ENCODE measurements at places on chromosomes 2 and 18.

- peak; percentile 68 for DNase-seq
Observed at GRCh38 chr2:237171396-237171795, 85.7 kb downstream of the COPS8 start.

GRCh38 chr2:119630121-119630520, 48.9 kb upstream of the TMEM177 start:
- DNase-seq, result no peak

- no peak for DNase-seq
Observed at GRCh38 chr2:187917535-187917934, 363.3 kb upstream of the TFPI start.

DNA sequence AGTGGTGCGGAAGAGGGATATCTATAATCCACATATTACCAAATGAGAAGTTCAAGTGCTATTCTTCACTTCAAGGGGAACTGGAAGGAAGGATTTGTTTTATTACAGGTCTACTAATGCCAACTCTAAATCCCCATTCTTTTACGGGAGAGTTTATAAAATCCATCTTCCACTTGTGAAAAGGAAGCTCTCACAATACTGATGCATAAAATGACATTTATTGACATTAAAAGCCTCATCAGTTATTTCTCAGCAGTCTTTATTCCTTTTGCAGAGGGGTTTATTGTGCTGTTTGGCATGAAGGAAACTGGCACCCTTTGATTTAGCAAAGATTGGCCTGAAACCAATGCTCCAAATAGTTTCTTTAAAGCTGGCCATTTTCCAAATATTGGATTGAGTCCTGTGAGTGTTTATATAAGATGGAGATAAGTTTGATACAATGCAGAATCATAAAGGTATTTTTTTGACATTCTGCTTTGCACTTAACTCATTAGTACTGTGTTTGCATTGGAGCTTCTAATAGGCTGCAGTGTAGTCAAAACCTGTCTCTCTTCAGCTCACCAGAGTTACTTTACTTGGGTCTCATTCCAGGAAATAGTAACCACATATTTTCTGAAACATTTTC, 26.6 kb downstream of the LRP1B start:
- DNase-seq, result no peak

DNA sequence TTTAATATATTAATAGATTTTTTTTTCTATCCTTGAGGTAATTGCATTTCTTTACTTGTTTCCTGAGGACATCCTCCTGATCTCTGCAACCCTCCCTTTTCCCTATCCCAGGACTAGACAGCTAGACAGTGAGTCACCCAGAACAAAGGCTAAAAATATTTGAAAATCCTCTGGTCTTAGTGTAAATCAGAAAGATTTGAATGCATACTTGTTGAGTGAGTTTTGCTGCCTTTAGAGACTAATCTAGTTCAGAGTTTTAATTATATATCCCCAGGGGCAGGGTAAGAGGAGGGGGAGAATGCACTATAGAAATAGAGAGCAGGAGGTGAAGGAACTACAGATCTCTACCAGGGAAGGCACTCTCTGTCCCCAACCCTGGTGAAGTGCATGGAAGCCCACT, 202.3 kb upstream of the TCF4 start:
- no peak for DNase-seq

- no peak for DNase-seq
Observed at GRCh38 chr2:192017844-192018243, 171.0 kb upstream of the CAVIN2 start.
